ENCODE measurements at places on chromosomes 5 and 9.

DNA sequence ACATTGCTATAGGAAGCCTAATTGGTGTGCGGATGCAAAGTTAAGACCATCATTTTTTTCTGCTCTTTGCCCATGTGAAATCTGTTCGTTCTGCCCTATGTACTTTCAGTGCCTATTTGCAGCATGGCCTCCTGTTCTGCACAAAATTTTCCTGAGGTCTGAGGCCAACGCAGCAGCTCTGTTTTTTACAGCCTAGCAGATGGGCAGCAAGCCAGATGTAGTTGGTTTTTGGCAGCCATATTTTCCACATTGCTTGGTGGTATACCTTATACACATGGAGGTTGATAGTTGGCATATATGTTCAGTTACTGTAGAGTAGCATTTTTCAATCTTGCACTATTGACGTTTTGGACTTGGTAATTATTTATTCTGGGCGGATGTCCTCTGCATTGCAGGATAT lies 133.5 kb upstream of the MRPS30 start:
- no peak for DNase-seq

- no peak for DNase-seq
Measured at GRCh38 chr9:79686381-79687130, 114.8 kb downstream of the TLE4 start.

DNA sequence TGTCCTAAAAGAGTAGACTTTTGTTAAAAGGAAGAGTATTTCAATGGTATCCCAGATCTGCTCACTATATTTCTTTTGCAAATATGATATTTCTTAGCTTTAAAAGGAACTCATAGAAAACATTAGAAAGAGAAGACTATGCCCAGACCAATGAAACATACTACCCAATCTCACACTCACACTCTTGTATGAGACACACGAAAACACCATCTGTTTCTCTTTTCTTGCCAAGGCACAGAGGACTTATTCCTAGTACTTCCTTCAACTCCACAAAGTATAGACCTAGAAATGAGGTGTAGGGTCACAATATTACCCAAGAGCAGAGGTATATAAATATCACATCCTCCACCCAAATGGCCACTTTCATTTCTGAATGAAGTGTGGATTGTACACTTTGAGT lies 292.4 kb upstream of the ACO1 start:
- DNase-seq: no peak

DNA sequence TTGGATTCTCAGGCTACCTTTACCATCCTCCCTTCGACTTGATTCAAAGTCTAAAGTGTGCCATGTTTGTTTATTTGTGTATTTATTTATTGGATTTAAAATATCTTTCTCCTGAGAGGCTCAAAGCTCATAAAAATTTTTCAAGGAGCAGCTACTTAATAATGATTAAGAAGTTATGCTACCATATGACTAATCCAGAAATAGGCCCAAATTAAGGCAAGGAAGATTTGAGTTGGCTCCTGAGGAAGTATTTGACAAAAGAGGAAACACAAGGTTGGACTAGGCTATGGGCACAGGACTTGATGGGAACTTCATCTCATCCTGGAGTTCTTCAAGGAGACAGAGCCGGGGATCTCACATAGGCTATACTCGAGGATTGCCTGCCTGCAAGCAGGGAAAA lies 22.4 kb upstream of the PPP2CA start:
- no peak for DNase-seq

- no peak for DNase-seq
Measured at GRCh38 chr5:2105141-2105540, 222.4 kb upstream of the IRX4 start.
